ENCODE measurements at places on chromosomes 3 and 15.

GRCh38 chr3:115580566-115580965, 42.7 kb upstream of the GAP43 start:
- no peak for DNase-seq

DNA sequence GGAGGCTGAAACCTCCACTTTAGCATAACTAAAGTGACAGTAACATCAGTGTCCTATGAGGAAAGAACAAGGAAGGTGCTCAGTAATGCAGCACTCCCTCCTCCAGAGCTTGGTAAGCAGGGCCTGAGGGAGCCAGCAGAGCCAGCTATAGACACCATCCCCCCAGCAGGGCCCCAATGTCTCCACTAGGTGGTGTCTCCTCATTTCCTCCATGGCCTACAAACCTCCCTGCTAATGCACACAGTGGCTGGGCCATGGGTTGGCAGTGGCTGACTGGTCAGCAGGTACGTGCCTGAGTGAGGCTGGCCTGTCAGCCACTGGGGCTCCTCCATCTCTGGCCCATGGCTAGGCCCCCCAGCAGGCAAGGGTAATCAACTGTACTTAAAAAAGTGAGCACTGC, 13.6 kb downstream of the MRPS25 start:
- no peak for DNase-seq

DNA sequence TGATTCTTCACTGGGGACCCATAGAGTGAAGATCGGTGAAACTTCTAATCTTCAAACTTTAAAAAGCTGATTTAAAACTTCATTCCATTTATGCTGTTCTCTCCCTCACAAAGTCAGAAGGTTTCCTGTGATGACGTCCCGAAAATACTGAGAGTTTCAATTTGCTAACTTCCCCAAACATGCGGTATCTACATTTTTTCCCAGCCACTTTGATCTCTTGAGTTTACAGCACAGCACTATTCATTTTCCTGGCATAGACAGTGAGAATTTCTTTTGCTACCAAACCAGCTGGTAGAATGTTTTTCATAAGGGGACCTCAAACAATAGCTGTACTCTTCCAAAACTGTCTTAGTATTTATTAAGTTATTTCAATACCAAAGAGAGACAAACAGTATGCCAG, 156.8 kb downstream of the LSAMP start:
- DNase-seq = no peak

DNA sequence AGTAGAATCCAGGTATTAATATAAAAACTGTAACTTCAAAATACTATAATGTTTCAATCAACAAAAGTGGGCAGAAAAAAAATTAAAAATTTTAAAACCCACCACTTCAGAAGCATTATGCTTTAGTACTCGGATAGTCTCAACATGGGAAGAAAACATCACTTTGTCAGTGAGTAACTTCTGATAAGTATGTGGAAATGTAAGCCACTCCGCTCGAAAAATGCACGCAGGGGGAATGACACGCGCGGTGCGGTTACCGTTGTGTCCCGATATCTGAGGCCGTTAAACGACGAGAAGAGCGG, 656 bp downstream of the NGLY1 start:
- DNase-seq = no peak

DNA sequence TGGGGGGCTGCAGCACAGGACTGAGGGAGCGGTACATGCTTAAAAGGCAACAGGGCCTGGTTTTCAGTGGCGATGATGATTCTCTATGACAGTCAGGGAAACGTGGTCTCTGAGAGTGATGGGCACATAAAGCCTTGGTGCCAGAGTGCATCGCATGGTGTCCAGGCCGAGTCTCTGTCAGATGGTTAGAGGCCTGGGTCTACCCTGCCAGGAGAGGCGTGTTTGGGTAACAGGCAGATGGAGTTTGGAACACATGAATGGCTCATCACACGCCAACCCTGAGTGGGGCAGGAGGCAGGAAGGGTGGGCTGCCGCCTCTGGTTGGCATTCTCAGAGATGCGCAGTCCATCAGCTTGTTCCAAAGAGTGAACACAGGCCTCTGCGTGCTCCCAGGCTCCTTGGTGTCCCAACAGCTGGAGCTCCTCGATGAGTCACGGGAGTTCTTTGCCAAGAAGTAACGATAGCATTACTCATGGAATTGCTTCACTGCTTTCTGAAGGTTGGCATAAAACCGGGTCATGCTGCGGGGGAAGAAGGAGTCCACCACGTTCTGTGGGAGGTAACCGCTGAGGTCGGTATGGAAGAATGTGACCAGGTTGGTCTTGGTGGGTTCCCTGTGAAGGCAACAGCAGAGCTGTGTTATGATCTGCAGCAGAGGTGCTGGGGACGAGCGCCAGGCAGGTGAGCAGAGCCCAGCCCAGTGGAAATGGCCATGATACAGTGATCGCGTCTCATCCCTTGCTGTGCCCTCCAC, 11.0 kb downstream of the STARD5 start:
- DNase-seq = no peak

DNA sequence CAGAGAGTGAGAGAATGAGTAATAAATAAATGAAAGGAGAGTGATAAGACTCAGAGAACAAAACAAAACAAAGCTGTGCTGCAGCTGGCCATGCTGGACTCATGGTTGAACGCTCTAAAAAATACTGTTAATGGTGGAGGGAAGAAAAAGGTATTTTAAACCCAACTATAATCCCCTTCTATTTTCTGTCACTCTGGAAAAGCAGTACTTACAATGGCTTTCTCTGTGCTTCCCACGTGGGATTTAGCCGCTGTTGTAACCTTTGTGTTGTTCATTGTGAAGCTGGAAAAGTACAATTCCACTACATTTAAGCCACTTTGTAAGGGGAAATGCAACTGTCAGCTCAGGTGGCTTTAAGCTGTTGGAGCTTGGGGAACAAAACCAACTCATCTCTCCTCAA, 917.7 kb downstream of the IGSF11 start:
- no peak for DNase-seq

- DNase-seq = no peak
Measured at GRCh38 chr3:118089563-118089962, 945.1 kb downstream of the IGSF11 start.

DNA sequence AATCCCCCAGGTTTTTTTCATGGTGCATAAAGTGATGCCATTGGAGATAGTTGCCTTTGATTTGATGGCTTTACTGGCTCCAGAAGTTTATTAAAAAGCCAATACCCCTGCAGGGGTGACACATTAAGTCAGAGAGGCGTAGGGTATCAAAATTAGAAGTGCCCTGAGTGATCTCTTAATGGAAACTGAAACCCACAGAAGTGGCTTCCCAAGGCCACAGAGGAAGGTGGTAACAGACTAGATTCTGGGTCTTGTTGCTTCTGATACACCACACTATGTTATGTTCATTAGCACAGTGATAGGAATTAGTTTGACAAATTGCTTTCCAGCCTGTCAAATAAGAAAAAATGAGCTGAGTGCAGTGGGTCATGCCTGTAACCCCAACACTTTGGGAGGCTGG, 112.3 kb downstream of the IQCH start:
- DNase-seq = no peak
